ENCODE measurements at places on chromosomes 2 and 18. TPM values are rescaled to one million over a fixed set of nuclear protein-coding genes. Genes with fewer than 3 reads are reported as not detected.
A peak's percentile ranks its signal among the peaks of the same experiment; 100 is the strongest.

Gene COLEC12
- total RNA-seq, result 8.0 TPM

Gene GRP
- total RNA-seq, result 3.2 TPM

Gene NPHP1
- not detected for total RNA-seq

DNA sequence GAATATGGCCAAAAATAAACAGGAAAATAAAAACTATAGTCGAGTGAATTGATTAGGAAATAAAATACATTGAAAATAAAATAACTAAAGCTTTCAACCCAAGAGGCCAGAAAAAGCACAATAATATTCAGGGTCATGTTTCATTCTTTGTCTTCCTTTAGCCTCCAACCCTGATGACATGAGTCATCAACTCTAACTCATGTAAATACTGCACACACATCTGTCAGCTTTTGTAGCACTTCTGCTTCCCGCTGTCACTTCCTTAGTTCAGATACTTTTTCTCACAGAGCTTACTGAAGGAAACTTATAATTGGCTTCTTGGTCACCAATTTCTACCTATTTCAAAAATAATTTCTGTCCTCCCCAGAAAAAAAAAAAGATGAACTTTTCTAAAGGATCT, 112.8 kb downstream of the UPP2 start:
- H3K27me3 ChIP-seq, result no peaks in the 10 kb centered on the region
- no peaks in the 10 kb centered on the region for H3K4me1 ChIP-seq
- H3K27ac ChIP-seq, result peak overlapping the region; percentile 1
- H3K4me3 ChIP-seq, result no peak overlapping the region

- H3K4me1 ChIP-seq, result no peaks in the 10 kb centered on the region
- H3K27ac ChIP-seq, result no peak overlapping the region
- no peak for DNase-seq
Observed at GRCh38 chr2:149483004-149483605, 104.5 kb downstream of the MMADHC start.

GRCh38 chr2:240236217-240237111, 96.0 kb upstream of the OTOS start:
- no peaks in the 10 kb centered on the region for H3K36me3 ChIP-seq
- DNase-seq, result peak; percentile 67
- H3K27me3 ChIP-seq, result no peaks in the 10 kb centered on the region
- no peak overlapping the region for H3K4me3 ChIP-seq
- H3K4me1 ChIP-seq, result peaks cover 39% of the 10 kb centered on the region

GRCh38 chr2:201953396-201953795, 80.3 kb upstream of the FZD7 start:
- no peaks in the 10 kb centered on the region for H3K4me1 ChIP-seq
- no peaks in the 10 kb centered on the region for H3K36me3 ChIP-seq
- no peak overlapping the region for H3K27ac ChIP-seq

DNA sequence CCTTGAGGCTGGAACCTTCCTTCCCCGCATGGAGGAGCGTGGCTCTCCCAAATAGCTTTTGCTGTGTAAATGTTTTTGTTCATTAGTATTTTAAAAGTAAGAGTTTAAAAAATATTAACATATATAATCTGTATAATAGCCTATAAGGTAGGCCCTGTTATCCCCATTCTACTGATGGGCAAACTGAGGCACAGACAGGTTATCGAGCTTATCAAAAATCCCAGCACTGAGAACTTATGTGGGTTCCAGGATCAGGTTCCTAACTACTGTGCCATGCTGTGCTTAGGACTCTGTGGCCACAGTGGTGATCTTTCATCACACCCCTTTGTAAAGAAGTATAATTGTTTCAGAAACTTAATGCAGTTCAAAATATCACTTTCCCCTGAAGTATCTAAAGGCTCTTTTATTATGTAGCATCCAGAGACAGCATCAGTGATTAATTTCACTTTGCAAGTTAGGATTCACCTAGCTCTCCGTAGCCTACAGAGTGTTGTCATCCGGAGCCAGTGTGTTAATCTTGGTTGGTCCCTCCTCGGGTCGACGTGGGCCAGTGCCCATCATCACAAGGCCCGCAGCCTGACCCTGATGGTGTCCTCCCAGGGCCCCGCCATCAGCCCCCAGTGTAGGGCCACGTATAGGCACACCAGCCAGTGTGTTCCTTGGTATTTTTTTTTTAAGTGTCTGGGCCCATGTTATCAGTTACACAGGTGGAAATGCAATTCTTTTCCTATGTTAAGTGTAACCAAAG, 28.7 kb downstream of the CABLES1 start:
- no peaks in the 10 kb centered on the region for H3K27me3 ChIP-seq
- no peaks in the 10 kb centered on the region for H3K36me3 ChIP-seq
- no peak overlapping the region for H3K27ac ChIP-seq
- no peak overlapping the region for H3K4me3 ChIP-seq
- DNase-seq, result no peak

DNA sequence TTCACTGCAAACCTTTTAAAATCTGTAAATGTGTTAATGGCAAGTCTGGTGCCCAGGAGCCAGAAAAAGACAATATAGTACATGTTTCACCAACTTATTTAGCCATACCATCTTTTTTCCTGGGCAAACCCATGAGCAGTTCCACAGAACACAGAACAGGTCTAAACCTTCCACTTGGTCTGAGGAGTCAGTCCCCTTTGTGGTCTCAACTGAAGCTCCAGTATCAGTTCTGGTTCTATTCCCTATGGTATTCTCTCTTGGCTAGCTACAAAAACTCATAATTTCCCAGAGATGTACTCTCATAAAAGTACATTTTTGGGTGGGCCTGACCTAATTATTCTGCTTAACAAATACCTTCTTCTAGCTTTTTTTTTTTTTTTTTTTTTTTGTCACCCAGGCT, 31.2 kb downstream of the STK17B start:
- H3K36me3 ChIP-seq, result peaks cover 9% of the 10 kb centered on the region
- no peak overlapping the region for H3K27ac ChIP-seq
- no peak overlapping the region for H3K4me3 ChIP-seq

DNA sequence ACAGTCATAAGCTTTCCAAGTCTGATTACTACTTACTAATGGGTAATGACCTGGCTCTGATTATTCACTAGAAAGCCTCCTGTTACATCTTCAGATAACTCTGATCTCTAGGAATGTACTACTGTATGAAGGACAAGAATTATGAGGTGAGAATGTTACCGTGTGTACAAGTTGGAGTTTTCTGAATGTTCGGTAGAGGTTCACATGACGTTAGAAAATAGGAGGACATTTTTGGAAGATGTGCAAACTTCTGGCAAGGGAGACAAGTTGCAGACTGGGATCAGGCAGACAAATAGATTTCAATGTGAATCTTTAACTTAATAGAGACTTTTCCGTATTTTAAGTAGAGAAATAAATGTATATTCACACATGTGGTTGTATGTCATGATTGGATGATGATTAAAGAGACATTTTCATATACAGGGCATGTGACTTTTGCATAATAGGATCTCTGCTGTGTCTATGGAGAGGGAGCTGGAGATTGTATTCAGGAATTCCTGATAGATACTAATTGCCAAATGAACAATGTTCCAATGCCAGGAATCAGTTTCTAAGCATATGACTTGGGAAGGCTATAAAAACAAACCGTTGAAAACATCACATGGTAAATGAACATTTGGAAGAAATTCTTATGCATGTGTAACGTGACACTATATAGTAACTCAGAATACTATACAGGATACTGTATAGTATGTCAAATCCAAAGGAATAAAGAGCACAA, 1695.8 kb upstream of the PIK3C3 start:
- H3K27ac ChIP-seq, result no peak overlapping the region
- no peaks in the 10 kb centered on the region for H3K36me3 ChIP-seq
- no peak overlapping the region for H3K4me3 ChIP-seq
- no peaks in the 10 kb centered on the region for H3K27me3 ChIP-seq
- no peaks in the 10 kb centered on the region for H3K4me1 ChIP-seq
- no peak for DNase-seq

DNA sequence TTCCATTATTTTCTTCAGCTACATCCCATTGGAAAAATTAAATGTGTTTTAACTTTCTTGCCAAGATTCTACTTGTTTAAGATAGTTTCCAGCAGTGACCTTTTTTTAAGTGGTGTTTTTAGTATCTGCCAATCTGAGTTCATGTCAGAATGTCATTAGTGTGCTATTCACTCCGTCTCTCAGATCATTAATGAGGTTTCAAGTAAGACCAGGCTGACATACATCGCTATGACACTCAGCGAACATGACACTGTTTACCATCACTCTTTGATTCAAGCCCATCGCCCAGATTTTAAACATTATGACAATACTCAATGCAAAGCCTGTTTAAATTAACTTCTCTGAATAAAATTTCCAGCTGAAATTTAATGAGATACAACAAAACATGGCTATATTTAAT, 272.0 kb upstream of the KYNU start:
- DNase-seq, result no peak
- no peaks in the 10 kb centered on the region for H3K4me1 ChIP-seq
- no peaks in the 10 kb centered on the region for H3K36me3 ChIP-seq
- no peak overlapping the region for H3K4me3 ChIP-seq
- no peaks in the 10 kb centered on the region for H3K27me3 ChIP-seq

GRCh38 chr2:233091595-233092375, 31.6 kb downstream of the INPP5D start:
- H3K27me3 ChIP-seq, result no peaks in the 10 kb centered on the region
- H3K4me3 ChIP-seq, result no peak overlapping the region
- H3K4me1 ChIP-seq, result peaks cover 16% of the 10 kb centered on the region
- no peak overlapping the region for H3K27ac ChIP-seq

DNA sequence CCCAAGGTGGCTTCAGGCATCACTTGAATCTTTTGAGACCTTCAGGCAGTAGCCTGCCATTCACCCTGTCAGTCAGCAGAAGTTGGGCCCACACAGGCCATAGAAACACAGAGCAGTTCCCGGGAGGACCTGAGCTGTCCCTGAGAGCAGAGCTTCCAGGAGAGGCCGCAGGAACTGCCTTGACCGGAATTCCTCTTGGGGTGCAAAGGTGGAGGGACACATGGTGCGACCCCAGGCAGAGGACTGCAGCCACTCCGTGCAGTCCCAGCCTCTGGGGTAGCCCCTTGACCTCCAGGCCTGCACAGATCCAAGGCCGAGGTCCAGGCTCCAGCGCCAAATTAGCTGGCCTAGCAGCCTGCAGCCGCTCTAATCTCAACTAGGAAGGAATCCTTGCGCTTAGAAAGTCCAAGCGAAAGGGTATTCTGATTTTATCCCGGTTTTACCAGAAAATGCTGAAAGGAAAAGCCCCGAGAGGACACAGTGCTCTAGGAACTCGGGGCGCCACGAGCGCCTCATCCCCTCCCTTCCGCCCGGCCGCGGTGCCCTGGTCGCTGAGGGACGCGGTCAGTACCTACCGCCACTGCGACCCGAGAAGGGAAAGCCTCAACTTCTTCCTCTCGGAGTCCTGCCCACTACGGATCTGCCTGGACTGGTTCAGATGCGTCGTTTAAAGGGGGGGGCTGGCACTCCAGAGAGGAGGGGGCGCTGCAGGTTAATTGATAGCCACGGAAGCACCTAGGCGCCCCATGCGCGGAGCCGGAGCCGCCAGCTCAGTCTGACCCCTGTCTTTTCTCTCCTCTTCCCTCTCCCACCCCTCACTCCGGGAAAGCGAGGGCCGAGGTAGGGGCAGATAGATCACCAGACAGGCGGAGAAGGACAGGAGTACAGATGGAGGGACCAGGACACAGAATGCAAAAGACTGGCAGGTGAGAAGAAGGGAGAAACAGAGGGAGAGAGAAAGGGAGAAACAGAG, 5.4 kb downstream of the SIX2 start:
- no peak overlapping the region for H3K27ac ChIP-seq
- no peaks in the 10 kb centered on the region for H3K36me3 ChIP-seq

DNA sequence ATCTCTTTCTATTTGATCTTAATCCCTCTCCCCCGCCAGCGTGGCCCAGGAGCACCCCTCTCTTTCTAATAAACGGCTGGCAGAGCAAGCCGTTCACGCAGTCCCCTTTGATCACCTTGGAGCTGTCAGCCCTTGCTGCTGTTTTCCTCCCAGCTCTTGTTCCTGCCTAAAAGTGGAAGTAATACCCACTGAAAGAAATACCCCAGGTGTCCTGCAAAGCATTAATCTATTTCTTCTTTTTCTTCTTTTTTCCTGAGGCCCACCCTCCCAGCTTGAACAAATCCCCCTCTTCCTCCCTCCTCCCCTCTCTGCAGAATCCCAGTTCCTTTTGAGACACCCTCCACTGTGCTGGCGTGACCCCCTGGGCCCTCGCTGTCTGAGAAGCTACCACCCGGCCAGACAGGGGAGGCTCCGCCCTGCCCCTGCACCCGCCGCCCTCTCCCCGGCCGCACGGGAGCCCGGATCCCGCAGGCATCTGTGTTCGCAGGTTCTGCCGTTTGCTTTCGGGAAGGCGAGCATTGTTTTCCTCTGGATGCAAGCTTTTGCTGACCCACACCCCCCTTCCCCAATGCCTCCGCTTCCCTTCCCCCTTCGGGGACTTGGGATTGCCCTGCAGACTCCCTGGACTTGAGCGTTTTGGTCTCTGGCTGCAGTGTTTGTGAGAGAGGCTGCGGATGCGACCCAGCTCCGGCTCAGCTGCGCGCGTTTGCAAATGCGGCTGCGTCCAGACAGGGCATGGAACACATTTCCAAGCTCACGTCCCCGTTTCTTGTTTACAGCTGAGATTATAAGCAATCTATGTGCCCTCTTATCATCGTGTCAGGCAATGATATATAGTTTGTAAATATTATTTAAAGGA, 631.5 kb downstream of the NYAP2 start:
- peak overlapping the region; percentile 50 for H3K27ac ChIP-seq
- H3K27me3 ChIP-seq, result no peaks in the 10 kb centered on the region
- H3K4me3 ChIP-seq, result peak overlapping the region; percentile 55
- H3K36me3 ChIP-seq, result no peaks in the 10 kb centered on the region

GRCh38 chr2:105518897-105519296, 120.0 kb upstream of the FHL2 start:
- peaks cover 46% of the 10 kb centered on the region for H3K4me1 ChIP-seq
- H3K4me3 ChIP-seq, result no peak overlapping the region
- DNase-seq, result no peak
- no peak overlapping the region for H3K27ac ChIP-seq
- no peaks in the 10 kb centered on the region for H3K27me3 ChIP-seq
- no peaks in the 10 kb centered on the region for H3K36me3 ChIP-seq

- H3K4me1 ChIP-seq, result no peaks in the 10 kb centered on the region
- no peak overlapping the region for H3K4me3 ChIP-seq
- H3K36me3 ChIP-seq, result no peaks in the 10 kb centered on the region
- no peak overlapping the region for H3K27ac ChIP-seq
- DNase-seq, result no peak
- H3K27me3 ChIP-seq, result no peaks in the 10 kb centered on the region
Observed at GRCh38 chr2:229378386-229378785, 107.3 kb upstream of the PID1 start.

- no peaks in the 10 kb centered on the region for H3K27me3 ChIP-seq
- no peaks in the 10 kb centered on the region for H3K36me3 ChIP-seq
- H3K4me3 ChIP-seq, result no peak overlapping the region
- H3K27ac ChIP-seq, result no peak overlapping the region
- no peaks in the 10 kb centered on the region for H3K4me1 ChIP-seq
Observed at GRCh38 chr2:102439065-102439695, 16.2 kb downstream of the IL18RAP start.

GRCh38 chr2:133334923-133335322, 233.3 kb downstream of the NCKAP5 start:
- no peak for DNase-seq
- H3K4me3 ChIP-seq, result no peak overlapping the region
- no peaks in the 10 kb centered on the region for H3K36me3 ChIP-seq
- H3K27me3 ChIP-seq, result no peaks in the 10 kb centered on the region

Measured in stomach (tissue), 19 donors.